ENCODE measurements at places on chromosomes 16 and 17.
A peak's percentile ranks its signal among the peaks of the same experiment; 100 is the strongest.

DNA sequence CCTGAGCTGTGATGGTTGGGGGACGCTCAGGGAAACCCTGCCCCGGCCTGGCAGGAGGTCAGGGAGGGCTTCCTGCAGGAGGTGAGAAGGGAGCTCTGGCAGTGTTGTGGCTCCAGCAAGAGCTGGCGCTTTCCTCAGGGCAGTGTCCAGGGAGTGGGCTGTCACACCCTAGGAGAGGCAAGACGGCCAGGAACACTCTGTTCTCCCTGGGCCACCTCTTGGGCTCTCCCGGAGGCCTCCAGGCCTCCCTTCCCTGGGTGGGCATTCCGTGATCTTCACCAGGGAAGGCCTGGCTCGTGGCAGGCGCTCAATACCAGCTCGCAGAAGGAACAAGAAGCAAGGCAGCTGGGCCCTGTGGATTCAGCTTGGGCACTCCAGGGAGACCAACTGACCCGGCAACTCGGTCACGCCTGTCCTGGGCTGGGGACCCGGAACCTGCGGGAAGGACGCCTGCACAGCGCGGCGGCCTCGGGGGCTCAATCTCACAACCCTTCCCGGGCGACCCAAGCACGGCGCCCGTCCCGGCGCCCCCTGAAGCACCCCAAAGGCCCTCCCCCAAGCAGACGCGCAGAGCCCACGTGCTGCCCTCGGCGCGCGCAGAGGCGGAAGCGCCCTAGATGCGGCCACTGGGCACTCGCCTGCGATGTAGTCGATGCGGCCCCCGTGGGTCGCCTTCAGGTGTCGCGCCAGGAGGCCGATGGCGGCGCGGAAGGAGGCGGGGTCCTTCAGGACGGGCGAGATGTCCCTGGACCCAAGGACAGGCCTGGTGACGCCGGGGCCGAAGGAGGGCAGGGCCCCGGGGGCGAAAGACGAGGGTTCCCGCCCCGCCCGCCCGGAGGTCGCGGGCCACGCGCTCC lies 588 bp downstream of the APRT start:
- DNase-seq, result no peak

- DNase-seq, result no peak
Observed at GRCh38 chr17:6437466-6437865, 2.5 kb upstream of the AIPL1 start.

DNA sequence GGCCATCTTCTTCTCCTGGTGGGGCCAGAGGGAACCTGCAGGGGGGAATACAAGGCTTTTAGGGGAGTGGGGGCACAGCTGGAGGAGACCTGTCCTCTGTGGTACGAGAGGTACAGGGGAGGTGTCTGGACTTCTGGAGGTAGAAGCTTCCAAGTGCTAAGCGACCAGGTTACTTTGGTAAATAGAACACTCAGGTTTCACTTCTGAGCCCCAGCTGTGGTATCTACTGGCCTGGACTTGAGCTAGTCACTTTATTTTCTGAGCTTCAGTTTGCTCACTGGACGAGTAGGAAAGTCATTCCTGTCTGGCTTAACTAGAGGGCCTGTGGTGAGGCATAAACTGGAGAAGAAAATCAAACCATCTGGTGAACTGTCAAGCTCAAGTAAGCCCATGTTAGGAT lies at the start of gene HEATR9:
TSS of gene HEATR9 (minus strand) at position 155 of the 400 bp plus-strand sequence. CDS start at position 6, 149 bp downstream.
- DNase-seq, result no peak

DNA sequence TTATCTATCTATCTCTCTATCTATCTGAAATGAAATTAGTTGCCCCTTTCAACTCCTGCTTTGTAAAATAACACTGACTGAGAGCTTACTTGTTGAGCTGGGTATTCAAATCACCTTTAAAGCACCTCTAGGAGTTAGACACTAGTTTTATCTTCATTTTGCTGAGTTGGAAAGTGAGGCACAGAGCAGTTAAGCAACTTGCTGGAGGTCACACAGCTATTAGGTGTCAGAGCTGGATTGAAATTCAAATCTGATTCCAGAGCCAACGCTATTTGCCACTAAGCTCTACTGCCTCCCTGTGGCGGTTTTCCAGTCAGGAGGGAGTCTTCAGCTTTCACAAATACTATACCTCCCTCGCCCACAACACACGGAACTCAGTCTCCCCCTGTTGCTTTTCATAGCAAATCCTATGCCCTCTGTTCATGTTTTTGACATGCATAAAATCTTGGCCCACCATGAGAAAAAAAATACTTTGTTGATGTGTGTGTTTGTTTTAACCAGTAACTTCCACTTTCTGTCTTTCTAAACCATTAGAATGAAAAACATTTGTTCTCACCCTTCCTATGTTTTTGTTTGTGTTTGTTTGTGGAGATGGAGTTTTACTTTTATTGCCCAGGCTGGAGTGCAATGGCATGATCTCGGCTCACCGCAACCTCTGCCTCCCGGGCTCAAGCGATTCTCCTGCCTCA lies 74.8 kb upstream of the SMURF2 start:
- no peak for DNase-seq

- no peak for DNase-seq
Observed at GRCh38 chr16:678209-678857, 1.9 kb upstream of the STUB1 start.

DNA sequence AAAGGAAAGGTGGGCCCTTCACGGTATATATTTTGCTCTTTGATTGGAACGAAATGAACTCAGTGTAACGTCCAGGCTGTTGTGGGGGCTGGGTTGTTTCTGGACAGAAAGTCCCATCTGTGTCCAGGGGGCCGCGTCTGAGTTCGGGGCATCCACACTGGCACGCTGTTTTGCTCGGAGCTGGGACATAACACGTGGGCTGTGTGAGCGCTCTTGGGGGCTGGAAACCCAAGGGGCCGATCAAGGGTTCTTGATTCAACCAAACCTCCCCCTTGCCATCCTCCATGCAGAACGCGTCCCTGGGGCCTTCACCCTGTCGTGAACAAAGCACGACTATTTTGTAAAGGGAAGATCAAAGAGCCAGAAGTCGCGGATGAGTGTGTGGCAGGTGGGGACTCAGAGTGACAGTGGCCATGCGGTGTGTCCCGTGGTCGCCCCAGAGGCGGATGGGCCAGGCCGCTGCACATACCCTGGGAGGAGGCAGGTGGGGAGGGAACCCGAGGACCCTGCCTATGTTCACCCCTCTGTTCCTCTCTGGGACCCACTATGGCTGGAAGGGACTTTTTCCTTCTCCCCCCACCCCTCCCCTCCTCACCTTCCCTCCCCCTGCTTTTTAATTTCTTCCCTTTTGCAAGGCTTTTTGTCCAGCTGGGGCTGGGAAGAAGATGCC lies 387.2 kb downstream of the SEC14L1 start:
- DNase-seq, result no peak

GRCh38 chr17:72308744-72309385 lies 188.0 kb downstream of the SOX9 start:
- DNase-seq, result no peak

- DNase-seq, result no peak
Observed at GRCh38 chr17:73555199-73555960, 88.9 kb downstream of the SDK2 start.

DNA sequence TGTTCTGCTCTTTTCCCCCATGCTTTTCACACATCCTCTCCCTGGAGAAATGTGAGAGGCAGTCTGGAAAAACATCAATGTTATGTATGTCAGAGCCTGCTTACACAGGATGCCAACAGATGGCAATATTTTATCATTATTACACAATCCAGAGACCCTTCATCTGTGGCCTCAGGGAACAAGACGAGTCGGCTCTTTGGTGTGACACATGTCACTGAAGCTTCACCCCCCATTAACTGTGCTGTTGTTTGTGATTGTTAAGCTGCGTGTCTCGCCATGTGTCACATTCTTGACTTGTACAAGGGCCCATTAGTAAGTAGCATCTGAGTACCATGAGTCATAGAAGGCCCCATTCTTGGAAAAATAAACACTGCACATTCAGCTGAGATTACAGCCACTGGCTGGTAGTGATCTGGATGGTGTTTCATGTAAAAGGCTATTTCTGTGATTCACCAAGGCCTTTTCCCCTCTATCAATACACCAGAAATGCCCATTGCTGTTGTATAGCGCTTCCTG lies 682.1 kb upstream of the SOX9 start:
- peak; percentile 6 for DNase-seq

DNA sequence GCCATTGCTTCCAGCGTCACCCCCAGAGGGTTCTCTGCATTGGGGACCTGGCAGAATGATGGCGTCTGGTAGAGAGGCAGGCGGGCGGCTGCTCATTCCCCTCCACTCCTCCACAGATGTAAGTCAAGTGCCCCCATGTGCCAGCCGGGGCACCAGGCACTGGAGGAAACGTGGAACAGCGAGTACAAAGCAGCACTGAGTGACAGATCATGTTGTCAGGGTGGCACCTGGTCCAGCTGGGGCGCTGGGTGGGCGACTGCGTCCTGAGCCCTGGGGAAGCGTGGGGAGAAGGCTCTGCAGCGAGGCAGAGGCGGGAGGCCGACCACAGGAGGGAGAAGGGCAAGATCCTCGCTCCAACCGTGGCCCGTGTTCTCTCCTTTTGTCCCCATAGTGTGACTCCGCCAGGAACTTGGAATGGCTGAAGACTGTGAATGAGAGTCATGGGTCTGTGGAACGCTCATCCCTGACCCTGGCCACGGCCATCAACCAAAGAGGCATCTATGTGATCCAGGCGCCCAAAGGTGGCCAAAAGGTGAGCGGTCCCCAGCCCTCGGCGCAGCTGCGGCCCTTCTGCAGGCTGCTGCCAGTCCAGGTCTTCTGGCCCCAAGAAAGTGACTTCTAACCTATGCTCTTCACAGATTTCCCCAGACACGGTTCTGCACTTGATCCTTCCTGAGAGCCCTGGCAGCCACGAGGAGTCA lies 76.7 kb downstream of the RNF213 start:
- DNase-seq, result no peak

- DNase-seq, result no peak
Observed at GRCh38 chr17:50977487-50978159, 111.5 kb upstream of the TOB1 start.

- DNase-seq, result no peak
Observed at GRCh38 chr16:11202260-11203091, 53.5 kb downstream of the SOCS1 start.

- no peak for DNase-seq
Observed at GRCh38 chr16:57462978-57463362, 491 bp downstream of the POLR2C start.

- no peak for DNase-seq
Observed at GRCh38 chr17:62754631-62755030, 53.5 kb downstream of the MARCHF10 start.

DNA sequence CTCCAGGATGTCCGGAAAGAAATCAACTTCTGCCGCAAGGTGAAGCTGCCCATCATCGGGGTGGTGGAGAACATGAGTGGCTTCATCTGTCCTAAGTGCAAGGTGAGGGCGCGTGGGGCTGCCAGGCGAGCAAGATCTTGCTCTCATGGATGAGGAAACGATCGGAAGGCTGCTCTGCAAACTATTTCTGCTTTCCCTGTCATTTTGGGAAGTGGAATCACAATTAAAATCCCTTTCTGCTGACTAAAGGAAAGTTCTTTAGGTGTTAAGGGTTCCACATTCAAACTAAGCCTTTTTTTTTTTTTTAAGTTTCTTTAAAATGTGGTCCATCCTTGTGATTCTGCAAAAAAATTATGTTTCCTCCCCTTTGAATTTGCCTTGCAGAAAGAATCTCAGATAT lies 17.7 kb downstream of the NUBP1 start:
- no peak for DNase-seq

DNA sequence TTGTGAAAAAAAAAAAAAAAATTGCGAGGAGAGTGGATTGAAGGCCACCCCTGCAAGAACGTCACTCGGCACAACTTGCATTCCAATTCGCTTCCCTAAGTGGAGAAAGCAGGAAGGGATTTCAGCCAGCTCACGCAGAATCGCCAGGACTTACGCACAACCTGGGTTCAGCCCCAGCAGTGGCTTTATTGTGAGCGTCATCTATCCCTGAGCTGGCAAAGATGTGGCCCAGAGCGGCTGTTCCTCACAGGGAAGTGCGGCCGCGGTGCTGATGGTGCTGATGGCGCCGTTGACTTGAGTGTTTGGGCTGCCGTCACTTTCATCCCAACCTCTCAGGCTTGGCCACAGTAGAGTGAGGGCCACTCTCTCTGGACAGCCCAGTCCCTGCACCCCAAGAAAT lies 197.6 kb downstream of the NTN1 start:
- no peak for DNase-seq

DNA sequence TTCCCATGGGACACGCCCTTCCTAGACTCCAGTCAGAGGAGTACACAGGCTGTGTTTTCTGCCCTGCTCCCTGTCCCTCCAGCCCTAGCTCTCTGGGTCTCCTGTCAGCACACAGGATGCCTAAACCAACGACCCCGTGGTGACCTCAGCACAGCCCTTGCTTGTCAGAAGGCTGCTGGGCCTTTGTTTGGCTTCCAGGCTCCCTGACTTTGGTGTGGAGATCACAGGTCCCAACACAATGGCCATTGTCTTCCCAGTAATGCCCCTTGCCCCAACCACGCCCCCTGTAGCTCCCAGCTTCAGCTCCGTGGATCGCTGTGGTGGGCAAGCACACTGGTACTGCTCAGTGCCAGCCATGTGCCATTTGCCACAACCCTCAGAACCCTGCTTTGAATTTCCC lies 15.0 kb downstream of the HNF1B start:
- no peak for DNase-seq

- DNase-seq, result no peak
Observed at GRCh38 chr16:85614338-85615013, 1.4 kb downstream of the GSE1 start.

GRCh38 chr16:53952215-53953208 lies 248.6 kb downstream of the FTO start:
- DNase-seq, result no peak

DNA sequence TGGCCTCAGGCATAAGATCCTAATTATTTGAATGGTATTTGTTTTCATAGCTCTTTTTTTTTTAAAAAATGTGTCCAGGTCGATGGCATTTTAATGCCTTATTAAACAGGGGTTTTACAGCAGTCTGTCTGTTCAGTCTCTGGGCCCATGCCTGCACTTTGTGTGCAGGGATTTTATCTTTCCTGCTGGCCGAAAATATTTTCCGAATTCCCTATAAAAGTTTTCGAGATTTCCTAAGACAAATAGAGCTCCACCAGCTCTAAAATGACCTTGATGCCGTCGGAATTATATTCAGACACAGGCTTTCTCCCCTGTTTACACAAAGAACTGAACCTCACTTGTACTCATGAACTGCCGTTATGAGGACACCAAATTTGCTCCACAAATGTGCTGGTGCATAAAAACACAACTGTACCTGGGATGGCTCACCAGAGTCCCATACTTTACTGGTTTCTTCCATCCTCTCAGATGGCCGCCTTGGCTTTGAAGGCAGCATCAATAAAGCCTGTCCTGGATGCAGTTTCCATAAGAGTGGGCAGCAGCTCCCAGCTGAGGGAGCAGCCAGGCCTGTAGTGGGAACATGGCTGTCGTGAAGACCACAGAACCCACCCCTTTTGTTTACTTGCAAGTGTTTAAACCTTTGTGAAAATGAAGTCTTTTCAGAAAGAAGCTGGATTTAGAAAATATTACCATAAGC lies 44.9 kb downstream of the TBX4 start:
- DNase-seq, result no peak

Measured in left renal cortex interstitium (tissue), 4 donors.